ENCODE measurements at places on chromosomes 16 and 17.

- no peak for DNase-seq
Measured at GRCh38 chr16:68636064-68636560, 9.0 kb upstream of the CDH3 start.

- DNase-seq, result no peak
Measured at GRCh38 chr16:12763517-12763916, 40.2 kb downstream of the CPPED1 start.

- no peak for DNase-seq
Measured at GRCh38 chr17:19374136-19374535, 4.2 kb upstream of the MAPK7 start.

- DNase-seq, result no peak
Measured at GRCh38 chr17:9900044-9900594, 5.0 kb downstream of the RCVRN start.

- no peak for DNase-seq
Measured at GRCh38 chr16:23996258-23996955, 160.6 kb downstream of the PRKCB start.

- DNase-seq, result no peak
Measured at GRCh38 chr16:51148678-51149228, 2.3 kb downstream of the SALL1 start.

GRCh38 chr17:47742319-47743181, 9.5 kb downstream of the TBX21 start:
- no peak for DNase-seq

DNA sequence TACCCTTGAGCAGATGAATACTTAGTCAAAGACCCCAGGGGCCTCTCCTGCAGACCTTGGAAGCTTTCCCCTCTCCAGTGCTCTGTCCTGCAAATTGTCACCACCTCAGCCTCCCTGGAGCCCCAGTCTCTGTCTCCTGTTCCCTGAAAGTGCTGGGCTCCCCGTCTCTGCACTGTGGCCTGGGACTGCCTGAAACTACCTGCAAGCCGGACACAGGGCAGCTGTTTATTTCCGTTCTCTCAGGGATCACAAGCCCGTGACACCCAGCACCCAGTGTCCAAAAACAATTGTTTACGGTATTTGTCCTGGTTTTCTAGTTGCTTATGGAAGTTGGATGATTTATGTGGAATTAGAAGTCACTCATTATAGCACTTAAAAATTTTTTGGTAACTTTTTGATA, 81.6 kb upstream of the CHMP6 start:
- no peak for DNase-seq

- DNase-seq, result no peak
Measured at GRCh38 chr17:44792276-44792675, 33.5 kb downstream of the ADAM11 start.

DNA sequence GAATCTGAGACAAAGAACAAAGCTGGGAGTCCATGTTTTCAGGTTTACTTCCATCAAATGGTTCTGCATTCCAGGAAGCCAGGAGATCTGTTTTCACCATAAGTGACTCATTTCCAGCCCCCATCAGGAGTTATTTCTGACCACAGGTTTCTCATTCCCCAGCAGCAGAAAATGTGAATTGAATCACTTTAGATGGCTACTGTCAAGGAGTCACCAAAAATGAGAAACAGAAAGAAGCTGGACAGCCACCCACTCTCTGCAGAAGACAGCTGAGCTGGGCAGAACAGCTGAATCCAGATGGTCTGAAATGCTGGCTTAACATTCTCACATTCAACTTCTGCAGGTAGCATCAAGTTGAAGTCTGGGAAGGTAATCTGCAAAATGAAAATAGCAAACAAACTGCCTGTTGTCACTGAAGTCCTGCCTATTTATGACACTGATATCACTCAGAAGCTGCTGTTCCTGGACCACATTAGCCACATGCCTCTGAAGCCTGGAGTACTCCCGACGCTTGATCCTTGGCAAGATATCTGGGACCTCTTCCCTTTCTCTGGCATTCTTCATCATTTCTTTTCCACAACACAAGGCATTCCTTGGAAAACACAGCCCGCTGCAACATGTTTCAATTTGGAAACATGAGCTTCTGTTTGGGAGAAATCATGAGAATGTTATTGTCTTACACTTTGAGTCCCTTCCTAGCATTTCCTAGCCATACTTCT, 15.3 kb downstream of the CCL11 start:
- DNase-seq, result peak; percentile 36

- no peak for DNase-seq
Measured at GRCh38 chr16:30756781-30757100, 5.1 kb downstream of the CFAP119 start.

DNA sequence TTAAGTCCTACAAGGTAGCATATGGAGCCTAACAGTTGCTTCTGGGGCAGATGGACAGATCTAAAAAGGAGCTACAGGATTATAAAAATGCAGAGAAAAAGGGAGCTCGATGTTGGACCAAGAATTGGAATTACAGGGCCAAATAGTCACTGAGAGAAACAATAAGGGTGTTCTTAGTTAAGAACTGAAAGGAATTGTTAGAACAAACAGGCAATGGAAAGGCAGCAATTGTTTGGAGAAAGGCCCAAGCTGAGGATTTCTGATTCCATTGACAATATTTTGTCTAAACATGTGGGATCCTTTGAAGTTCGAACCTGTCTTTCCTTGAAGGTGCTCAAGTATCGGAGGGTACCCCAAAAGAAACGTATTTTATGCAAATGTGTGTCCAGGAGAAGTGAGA, 513.6 kb upstream of the CDH8 start:
- no peak for DNase-seq

DNA sequence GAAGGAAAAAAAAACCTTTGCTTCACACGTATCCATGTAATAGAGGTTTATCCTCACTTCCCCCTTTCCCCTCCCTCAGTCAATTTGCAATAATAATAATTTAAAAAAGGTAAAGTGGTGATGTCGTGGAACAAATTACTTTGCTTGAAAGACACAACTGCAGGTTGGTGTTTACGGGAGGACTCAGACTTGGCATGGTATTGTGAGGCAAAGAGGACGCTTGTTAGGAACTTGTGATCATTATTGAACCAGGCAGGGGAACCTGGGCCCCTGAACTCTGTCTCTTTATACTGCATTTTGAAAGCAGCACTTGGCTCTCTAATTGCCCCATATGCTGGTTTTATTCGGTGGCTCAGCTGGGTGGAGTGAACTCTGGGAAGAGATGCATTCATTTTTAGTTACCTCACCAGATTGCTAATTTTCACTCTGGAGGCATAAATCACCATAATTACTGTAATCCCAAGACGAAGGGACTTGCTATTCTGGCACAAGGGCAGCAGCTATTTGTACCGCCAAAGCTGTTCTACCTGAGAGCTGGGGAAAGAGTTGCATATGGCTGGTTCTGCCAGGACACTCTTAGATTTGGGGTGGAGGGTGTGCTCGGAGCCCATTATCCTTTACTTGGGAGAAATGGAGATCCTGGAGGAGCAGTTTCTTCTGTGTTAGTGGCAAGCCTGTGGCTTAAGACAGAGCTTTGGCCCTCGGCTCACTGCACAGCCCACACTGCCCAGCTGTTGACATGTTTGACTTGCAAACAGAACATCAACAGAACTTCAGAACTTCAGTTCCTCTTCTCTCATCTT, 5.7 kb upstream of the DHX8 start:
- peak; percentile 23 for DNase-seq

DNA sequence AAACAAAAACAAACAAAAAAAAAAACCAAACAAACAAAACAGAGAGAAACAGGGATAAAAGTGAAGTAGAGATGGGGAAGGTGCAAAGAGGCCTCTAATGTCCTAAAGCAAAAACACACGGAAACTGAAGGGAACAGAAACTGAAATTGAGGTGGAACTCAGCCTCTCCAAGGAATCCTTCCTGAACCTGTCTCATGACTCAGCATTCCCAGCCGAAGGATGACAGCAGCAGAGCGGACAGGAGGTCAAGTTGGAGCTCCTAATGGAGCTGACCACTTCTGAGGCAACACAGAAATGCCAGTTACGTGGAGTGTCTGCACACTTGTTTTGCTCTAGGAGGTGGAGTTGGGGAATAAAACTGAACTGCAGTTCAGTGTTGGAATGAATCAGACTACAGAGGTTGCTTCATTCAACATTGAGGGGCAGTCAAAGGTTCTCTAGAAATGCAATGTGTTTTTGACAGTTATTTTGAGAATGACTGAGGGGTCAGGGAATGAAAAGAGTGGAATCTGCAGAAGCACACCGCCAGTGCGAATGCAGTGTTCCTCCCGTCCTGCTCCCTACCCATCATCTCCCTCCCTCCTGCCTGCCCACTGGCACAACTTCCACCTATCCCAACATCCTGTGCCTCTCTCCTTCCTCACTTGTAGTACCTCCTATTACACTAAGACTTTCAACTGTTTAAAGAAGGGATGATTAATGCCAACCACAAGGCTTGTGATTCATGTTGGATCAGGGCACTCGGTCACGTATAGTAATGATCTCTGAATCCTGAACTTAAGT, 6.3 kb downstream of the UBE2O start:
- DNase-seq, result no peak

DNA sequence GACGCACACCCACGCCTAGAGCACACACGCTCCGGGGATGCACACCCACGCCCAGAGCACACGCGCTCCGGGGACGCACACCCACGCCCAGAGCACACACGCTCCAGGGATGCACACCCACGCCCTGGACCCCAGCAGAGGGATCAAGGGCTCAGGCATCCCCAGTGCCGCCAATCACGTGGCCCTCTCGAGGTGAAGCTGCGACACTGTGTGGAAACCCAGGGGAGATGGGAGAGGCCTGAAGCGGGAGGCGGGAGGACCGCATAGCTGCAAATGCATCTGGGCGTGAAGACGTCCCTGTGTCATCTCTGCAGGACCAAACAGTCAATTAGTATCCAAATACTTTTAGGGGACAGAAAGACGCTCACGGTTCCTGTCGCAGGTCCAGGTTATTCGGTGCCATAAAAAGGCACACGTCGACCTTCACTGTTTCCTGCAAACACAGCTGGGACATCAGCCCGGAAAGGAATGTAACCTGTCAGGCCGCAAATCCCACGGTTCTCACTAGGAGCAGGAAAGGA, 56.4 kb downstream of the TBC1D16 start:
- no peak for DNase-seq

DNA sequence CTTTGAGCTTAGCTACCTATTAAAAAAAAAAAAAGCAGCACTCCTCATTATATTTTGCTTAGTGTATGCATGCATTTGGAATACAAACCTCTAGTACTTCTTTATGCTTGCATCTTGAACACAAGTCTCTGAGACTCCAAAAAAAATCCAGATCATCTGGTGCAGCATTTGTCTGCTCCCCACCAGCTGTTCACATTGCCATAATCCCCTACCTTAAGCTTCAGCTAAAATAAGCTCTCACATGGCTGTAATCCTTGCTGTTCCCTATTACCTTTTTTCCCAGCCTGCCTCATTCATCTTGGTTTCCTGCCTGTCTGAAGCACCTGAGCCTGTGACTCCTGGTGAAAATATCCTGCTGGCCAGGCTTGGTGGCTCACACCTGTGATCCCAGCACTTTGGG, 7.5 kb upstream of the NFATC2IP start:
- DNase-seq, result no peak

- DNase-seq, result no peak
Measured at GRCh38 chr16:23403547-23403946, 49.4 kb downstream of the COG7 start.

- DNase-seq, result no peak
Measured at GRCh38 chr16:66293207-66293735, 73.2 kb upstream of the CDH5 start.

GRCh38 chr16:31298958-31299357, 39.2 kb downstream of the ITGAM start:
- DNase-seq, result no peak

DNA sequence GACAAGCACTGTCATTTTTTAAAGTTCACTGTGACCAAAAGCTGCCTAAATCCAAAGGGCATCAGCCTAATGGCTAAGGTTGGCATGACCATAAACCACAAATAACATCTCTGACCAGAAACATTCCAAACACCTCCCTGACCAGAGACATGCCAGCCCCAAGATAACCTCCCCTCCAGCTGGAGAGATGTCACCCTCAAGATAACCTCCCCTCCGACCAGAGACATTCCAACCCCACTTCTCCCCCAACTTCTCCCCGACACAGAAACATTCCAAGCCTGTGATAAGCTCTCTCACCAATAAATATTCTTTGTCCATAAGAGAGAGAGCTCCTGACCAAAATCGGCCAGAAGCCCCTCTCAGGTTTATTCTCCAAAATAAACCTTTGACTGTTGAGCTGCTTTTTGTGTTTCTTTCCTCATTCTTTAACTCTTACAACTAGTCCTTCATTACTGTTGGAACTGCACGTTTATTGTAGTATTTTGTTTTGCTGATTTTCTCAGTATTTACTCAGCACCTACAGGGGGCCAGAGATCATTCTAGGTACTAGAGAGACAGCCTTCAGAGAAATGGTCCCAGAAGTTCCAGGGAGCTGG, 325.6 kb downstream of the SLC39A11 start:
- DNase-seq, result no peak

DNA sequence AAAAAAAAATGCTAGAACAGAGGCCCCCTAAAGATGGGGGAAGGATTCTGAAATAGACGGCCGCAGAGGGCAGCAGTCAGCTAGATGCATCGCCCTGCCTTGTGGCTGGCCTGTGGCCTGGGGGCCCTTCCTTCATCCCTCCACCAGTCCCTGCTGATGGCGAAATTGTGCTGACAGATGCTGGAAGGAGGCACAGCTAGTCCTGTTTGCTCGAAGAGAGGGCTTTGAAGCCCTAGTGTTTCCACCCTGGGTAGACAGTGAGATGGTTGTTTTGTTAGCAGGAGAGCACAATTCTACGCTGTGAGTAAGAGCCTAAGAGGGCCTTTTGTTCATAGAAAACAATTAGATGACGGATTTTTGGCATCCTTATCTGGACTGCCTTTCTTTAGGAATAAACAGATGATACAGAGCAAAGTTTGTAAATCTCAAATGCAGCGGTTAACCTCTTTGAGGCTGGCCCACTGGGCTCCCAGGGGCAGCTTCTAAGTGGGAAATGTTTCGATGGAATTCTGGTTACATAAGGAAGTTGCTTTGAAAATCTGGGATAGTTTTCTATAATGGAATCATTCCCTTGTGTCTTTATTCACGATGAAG, 23.0 kb downstream of the VPS35L start:
- DNase-seq, result no peak

DNA sequence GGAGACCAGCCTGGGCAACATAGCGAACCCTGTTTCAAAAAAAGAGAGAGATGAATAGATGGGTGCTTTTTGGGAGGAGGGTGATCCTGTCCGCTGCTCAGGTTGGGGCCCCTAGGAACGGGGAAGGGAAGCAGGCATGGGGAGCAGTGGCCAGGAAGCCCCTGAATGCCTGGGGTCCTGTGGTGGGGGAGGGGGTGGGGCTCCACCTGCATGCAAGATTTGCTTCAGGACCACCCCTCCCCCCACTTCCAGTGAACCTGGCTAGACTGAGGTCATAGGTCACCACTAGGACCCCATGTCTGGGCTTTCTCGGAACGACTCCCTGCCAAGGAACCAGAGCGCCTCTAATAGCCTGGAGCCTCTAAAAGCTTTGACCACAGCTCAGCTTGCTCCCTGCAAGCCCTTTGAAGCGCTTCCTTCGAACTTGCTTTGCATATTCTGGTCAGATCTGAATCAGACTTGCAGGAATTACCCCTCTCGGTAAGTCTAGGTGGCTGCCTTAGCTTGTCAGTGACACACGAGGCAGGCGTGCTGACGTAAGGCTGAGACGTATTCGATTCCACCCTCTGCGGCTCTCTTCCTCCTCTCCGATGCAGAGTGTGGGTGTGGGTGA, 3.7 kb downstream of the SOCS3 start:
- DNase-seq, result peak; percentile 83

Measured in inflammatory macrophage (primary cell).